Esophagus squamous epithelium (tissue), 5 donors: ENCODE measurements at places on chromosomes 5 and 9.

- no peak for DNase-seq
Observed at GRCh38 chr9:106880863-106881262, 17.9 kb downstream of the ZNF462 start.

- no peak for DNase-seq
Observed at GRCh38 chr5:132819468-132819867, 6.4 kb downstream of the SOWAHA start.

DNA sequence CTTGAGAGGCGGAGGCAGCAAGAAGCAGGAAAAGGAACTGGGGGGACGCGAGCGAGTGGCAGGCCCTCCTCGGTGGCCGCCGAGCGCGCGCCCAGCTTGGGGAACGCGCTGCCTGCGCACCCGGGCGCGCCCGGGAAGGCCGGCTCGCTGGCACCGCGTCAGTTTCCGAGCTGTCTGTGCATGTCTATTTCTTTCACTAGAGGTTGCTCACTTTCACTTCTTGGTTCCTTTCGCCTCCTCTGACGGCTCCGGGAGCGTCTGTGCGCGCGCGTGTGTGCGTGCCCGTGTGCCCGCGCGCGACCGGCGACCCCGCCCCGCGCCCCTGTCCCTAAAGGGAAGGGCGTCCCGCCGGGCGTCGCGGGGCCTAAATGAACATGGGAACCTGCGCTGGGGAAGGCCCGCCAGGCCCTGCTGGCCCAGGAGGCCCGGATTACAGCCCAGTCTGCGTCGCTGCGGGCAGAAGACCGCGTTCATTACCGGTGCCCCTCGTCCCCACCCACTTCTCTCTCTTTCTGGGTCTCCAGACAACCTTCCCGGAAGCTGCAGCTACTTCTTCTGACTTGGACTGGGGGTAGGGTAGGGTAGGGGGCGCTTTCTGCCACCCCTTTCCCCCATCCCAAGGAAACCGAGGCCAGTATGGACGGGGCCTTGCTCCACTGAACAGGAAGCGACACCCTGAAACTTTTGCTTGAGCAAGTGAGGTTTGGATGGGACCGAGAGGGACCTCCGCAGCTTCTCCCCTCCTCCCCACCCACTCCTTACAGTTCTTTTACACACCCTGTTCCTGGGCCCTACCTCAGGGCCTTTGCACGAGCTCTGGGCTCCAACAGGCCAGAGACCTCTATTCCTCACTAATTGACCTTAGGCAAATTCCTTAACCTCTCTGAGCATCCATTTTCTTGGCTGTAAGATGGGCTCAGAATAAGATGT, 205.8 kb upstream of the IER5L start:
- peak; percentile 33 for DNase-seq

DNA sequence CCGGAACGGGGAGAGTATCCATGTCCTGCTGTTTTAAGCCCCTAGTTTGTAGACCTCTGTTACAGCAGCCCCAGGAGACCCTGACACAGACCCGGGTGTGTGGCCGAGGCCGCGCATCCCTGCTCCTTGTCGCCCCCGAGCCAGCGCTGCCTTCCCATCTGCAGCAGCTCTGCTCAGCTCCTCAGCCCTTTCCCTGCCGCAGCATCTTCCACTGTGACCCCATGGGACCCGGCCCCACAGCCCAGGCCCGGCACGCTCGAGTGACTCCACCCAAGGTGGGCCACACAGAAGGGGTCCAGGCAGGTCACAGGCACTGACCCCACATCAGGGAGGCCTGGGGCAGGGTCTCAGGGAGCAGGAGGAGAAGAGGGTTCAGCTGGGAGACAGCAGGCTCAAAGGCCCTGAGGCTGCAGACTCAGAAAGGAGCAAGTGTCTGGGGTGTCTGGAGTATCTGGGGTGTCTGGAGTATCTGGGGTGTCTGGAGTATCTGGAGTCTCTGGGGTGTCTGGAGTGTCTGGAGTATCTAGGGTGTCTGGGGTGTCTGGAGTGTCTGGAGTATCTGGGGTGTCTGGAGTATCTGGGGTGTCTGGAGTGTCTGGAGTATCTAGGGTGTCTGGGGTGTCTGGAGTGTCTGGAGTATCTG, 31.2 kb downstream of the LHX3 start:
- no peak for DNase-seq

GRCh38 chr5:149134778-149135500, 6.4 kb upstream of the ABLIM3 start:
- DNase-seq, result no peak

GRCh38 chr9:99030610-99031109, 74.3 kb upstream of the TGFBR1 start:
- no peak for DNase-seq

- DNase-seq, result no peak
Observed at GRCh38 chr9:112187404-112187803, 12.3 kb upstream of the SUSD1 start.

GRCh38 chr5:154095904-154096303, 57.1 kb downstream of the MFAP3 start:
- DNase-seq, result no peak

DNA sequence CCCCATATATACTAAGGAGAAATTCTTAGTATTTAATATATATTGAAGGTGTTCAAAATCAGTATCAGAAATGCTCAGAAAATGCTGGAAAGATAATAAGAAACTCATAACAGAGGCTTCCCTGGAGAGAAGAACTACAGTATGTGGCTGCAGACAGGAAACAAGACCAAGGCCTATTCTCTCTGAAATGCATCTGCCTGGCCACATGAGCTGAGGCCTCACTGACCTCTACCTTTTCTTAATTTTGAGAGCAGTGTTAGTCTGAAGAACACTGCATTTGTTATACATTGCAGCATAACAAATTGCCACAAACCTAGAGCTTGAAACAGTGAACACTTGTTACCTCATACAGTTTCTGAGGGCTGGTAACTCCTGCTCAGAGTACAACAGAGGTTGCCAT, 133.4 kb upstream of the SPEF2 start:
- no peak for DNase-seq

GRCh38 chr9:135083831-135084230, 3.6 kb upstream of the OLFM1 start:
- no peak for DNase-seq

DNA sequence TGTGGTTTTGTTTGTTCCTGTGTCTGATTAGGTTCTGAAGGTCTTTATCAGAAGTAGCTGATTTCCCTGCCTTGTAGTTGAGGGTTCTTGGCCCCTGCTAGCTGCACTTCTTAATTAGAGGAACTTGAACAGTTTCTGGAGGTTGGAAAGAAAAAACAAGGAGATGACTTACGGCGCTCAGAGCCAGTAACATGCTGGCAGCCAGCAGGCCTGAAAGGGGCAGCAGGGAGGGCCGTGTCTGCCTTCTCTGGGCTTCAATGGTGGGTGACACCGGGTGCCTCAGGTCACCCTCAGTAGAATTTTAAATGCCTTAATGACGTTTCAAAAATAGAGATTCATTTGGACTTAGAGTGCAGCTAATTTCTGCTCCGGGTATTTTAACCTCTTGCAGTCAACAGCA, 15.8 kb downstream of the UBE2QL1 start:
- no peak for DNase-seq

GRCh38 chr5:113249206-113249605, 185.6 kb downstream of the TSSK1B start:
- DNase-seq, result no peak

- DNase-seq, result no peak
Observed at GRCh38 chr5:143896516-143896915, 84.6 kb downstream of the HMHB1 start.

DNA sequence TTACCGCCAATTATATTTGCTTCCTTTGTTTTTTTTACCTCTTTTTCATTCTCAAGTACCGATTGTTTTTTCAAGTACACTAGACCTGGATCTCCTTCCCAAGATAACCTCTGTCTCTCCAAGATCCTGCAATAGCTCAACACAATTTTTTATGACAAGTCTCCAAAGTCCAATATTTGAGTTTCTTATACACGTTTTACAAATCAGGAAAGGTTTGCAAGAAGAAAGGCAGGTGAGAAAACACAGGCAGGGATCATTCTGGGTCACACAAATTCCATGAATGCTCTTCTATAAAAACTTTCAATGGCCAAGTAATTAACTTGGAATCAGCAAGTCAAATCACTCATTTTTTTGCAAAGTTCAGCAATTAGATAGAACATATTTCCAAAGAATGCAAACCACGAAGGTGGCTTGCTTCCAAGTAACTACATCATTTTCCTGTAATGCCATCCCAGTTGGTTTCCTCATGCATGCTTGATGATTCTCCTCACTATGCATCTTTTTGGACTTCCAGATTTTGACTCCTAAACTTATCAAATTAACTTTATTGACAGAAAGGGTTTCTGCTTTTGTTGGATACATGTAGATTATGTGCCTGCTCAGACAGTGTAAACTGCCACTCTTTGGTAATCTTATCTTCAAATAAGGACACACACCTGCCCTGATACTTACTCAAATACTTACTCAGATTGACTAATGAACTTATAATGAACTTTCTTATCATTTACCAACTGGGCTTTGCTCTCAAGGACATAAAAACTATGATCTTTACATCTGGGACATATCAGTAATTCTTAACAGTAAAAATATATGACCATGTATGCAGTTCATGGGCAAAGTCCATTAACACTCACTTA, 24.7 kb upstream of the IFNE start:
- no peak for DNase-seq

GRCh38 chr9:130835441-130836298, 616 bp downstream of the ABL1 start:
- no peak for DNase-seq

DNA sequence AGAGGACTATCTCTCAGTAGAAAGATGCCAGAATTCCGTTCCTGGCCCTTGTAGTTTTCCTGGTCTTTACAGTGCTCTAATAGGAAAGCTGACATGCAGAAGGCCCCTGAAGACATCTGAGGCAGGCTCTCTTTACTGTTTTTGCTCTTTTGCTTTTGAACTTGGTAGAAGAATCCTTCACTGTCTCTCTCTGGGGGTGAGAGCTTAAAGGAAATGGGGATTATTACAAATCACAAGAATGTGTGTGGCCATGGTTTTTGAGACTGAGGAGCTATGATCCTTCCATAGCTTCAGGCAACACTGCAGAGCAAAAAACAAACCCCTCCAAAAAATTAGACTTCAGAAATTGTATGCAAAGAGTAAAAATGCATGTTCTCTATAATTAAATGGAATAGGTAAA, 89.2 kb downstream of the PPIC start:
- no peak for DNase-seq

DNA sequence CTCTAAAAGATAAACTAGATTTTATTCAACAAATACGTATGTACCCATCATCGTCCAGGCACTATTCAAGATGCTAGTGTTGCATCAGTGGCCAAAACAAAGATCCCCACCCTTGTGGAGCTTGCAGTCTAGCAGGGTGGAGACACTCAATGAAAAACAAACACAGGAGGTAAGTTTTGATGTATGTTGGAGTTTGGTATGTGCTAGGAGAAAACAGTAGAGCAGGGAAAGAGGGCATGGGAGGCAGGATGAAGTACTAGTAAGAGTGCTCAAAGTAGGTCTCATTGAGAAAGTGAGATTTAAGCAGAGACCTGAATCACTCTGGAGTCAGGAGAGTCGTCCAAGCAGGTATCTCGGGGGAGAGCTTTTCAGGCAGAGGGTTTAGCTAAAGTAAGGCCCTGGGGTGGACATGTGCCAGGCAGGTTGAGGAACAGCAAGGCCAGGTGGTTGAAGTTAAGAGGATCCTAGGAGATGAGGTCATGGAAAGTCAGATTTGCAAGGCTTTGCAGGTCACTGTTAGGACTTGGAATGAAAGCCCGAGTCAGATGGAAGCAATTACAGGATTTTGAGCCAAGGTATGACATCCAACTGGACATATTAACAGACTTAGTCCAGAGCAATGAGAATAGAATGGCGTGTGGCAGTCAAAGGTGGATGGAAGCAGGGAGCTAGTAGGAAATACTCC, 9.2 kb downstream of the SNX18 start:
- no peak for DNase-seq

- no peak for DNase-seq
Observed at GRCh38 chr5:169467041-169467771, 116.4 kb upstream of the SPDL1 start.

DNA sequence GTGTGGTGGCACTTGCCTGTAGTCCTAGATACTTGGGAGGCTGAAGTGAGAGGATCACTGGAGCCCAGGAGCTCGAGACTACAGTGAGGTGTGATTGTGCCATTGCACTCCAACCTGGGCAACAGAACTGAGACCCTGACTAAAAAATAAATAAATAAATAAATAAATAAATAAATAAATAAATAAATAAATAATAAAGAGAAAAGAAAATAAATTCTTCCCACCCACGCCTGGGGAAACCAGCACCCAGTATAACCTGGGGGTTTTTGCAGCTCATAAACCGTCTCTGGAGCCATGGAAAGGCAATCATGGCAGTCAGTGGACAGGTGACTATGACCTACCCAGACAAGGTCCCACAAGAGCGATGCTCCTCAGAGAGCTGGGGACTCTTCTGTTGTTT, 7.9 kb downstream of the WNT8A start:
- no peak for DNase-seq

DNA sequence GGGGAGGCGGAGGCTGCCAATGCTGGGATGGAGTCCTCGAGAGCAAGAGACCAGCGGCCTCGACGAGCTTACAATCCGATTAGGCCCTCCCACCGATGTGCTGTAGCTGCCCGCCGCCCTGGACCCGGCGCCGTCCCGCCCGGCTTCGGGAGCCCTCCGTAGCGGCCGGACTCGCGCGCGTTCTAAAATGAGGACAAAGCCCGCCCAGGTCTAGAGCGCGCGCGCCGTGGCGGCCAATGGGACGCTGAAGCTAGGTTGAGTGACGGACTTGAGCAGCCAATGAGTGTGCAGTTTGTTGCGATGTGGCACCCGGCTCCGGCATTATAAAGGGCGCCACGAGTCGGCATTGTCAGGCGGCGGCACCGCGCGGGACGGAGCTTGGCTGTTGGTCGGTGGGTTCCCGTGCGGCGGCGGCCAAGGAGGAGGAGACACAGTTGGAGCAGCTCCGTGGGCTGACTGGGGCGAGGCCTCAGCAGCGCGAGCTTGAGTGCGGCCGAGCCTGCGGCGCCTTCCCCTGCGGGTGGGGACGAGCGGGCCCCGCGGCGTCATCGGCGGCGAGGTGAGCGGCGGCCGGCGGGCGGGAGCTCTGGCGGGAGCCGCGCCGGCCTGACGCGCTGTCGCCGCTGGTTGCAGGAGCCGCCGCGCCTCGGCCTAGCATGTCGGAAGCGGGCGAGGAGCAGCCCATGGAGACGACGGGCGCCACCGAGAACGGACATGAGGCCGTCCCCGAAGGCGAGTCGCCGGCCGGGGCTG, at the start of gene HNRNPAB:
TSS of gene HNRNPAB (plus strand) at position 352 of the 753 bp plus-strand sequence. CDS start at position 657, 305 bp downstream.
- DNase-seq, result peak; percentile 77

DNA sequence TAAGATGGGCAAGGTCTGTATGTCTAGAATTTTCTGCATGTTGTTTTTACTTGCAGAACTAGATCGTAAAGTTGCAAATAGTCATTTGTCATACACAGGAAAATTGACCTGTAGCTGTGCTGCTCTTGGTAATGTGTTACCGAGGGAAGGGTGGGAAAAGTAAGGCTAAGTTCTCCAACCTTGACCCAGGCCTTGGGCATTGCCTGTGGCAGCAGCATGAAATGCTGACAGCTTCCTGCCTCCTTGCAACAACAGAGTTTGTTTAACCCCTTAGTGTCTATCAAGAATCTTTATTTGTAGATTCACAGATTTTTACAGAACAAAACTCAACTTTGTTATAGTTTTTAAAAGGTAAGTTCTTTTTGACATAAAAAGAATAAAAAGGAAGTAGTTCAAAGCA, 48.3 kb downstream of the ERCC6L2 start:
- no peak for DNase-seq

- no peak for DNase-seq
Observed at GRCh38 chr9:91032121-91032531, 230.5 kb downstream of the SYK start.
